Smooth muscle cell of the umbilical artery (primary cell): ENCODE measurements at places on chromosomes 16 and 17. TPM values are rescaled to one million over a fixed set of nuclear protein-coding genes. Genes with fewer than 3 reads are reported as not detected.

HSDL1 gene
- total RNA-seq: 28.2 and 34.7 TPM in 2 replicates

SRL gene
- total RNA-seq: not detected in 2 replicates

TBC1D3H gene
- not detected in 2 replicates for total RNA-seq

NPIPA3 gene
- total RNA-seq: 0.37 and 0.59 TPM in 2 replicates

CCDC92B gene
- not detected in 2 replicates for total RNA-seq

CNGB1 gene
- not detected in 2 replicates for total RNA-seq

DHX58 gene
- total RNA-seq: 6.8 and 10.3 TPM in 2 replicates
